ENCODE measurements at places on chromosomes 3 and 15. TPM values are rescaled to one million over a fixed set of nuclear protein-coding genes. Genes with fewer than 3 reads are reported as not detected.

GRCh38 chr3:197495059-197495455 is 60.7 kb downstream of the BDH1 start:
- DNase-seq: no peak

DNA sequence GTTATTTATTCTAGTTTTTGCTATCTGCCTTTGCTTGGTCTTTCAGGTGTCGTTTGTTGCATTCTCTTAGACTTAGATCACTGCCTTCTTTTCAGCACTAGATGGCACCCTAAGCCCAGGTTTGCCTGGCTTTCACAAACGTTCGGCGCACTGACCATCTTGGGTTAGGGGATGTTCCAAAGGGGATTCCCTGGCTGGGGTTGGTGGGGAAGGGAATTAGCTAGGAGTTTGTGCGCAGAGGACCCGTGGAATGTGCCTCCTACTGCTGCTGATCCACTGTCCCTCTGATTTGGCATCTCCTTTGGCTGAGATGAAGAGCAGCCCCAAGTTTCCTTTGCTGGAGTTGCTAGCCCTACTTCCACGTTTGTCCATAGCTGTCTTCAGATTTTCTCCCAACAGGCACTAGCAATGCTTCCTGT is 33.9 kb downstream of the PFN2 start:
- peak; percentile 72 for DNase-seq

- DNase-seq: no peak
Measured at GRCh38 chr3:29822071-29822470, 541.2 kb downstream of the RBMS3 start.

DNA sequence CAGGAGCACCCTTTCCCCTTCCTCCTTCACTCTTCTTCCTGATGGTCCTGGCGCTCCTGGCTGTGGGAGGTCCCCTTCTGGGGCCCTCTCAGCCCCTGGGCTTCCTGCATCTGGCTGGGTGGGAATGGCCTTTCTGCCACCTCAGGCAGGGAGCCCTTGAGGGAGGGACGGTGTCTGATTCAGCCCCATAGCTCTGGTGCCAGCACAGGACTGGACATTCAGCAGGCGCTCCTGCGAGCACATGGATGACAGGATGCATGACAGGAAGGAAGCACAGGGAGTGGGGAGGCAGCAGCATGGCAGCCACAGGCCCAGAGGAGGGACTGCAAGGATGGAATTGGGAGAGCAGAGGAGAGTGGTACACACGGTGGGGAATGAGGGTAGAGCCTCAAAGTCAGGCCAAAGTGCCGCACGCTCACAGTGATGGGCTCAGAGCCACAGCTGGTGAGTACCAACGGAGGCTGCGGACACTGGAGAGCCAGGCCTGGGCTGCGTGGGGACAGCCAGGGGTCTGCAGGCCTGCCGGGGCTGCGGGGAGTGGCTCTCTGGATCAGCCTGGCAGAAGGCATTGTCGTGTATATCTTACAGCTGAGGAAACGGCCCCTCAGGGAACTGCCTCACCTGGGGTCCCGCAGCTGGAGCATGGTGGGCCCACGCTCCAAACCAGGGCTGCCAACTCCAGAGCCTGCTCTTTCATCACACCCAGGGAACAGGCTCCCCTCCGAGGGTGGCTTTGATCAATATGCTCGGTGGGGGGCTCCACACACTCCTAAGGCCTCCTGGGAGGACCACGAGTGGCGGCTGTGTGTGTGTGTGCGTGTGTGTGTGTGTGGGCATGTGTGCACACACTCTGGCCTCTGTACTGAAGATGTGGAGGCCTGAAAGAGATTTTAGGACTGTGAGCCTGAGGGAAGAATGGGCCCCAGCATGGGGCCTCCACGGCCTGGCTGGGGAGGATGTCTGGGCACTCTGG is 51.4 kb upstream of the CTSH start:
- DNase-seq: no peak

The EFHB gene
- total RNA-seq: not detected

The FYCO1 gene
- total RNA-seq: 52.7 TPM

The C3orf80 gene
- 0.21 TPM for total RNA-seq

- DNase-seq: no peak
Measured at GRCh38 chr15:56653107-56653506, 80.2 kb downstream of the ZNF280D start.

DNA sequence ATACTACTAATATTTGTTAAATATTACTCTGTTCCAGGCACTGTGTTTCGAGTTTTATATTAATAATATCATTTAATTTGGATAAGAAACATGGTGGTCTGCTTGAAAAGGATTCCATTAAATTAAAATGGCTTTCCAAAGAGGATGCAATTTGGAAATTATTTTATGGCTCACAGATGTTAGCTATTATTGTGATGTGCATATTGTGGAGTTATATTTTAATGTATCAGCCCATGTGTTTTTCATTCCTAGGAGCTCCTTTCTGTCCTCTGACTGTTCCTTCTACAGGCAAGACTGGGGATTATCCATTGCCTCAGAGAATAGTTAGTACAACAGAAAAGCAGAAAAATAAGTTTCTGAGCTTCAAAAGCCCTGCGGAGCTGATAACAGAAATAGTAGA is 376.7 kb upstream of the PDZRN3 start:
- DNase-seq: no peak

All from SK-MEL-5 (cell line).